ELF-1 (cell line): ENCODE measurements at places on chromosomes 5 and 9.

DNA sequence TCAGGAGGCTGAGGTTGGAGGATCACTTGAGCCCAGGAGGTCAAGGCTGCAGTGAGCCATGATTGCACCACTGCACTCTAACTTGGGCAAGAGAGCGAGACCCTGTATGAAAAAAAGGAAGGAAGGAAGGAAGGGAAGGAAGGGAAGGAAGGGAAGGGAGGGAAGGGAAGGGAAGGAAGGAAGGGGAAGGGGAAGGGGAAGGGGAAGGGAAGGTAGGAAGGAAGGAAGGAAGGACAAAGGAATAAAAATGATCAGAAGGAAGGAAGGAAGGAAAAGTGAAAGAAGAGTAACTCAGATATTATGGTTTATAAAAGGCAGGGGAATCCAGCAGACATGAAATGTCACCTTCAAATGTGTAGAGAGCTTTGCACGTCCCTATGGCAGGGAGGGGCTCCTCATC, 64.4 kb downstream of the USP20 start:
- no peak for DNase-seq

- DNase-seq = peak; percentile 64
Observed at GRCh38 chr9:129176701-129177442, 1.2 kb downstream of the IER5L start.

GRCh38 chr5:126339215-126339805, 83.9 kb upstream of the GRAMD2B start:
- DNase-seq = no peak

DNA sequence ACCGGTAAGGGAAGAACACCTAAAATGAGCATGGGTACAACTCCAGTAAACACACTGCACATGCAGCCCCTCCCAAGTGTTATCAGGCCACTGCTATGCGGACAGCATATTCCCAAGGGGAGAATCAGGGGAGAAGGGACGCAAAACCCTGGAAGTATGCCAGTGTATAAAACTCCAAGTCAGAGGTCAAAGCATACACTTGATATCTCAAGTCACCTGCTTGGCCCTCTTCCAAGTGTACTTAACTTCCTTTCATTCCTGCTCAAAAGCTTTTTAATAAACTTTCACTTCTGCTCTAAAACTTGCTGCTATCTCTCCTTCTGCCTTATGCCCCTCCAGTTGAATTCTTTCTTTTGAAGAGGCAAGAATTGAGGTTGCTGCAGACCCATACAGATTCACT, 408.1 kb downstream of the HTR1A start:
- DNase-seq = no peak

- no peak for DNase-seq
Observed at GRCh38 chr9:96464426-96464825, 14.5 kb downstream of the HABP4 start.

DNA sequence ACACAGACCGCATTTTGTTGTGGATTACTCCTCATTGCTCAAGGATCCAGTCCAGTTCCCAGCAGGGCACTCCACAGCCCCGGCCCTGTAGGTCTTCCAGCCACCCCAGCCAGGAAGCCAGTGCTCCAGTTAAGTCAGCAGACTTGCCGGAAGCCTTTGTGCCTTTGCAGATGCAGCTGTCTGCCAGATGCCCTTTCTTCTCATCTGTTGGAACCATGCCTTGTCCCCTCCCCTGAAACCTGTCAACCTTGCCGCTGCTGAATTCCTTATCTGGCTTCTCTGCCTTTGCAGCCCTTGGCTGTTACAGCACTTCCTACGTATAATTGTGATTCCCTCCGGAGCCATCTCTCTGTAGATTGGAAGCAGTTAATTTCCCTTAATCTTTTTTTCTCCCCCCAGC, 28.4 kb downstream of the PSAT1 start:
- DNase-seq = peak; percentile 89

- no peak for DNase-seq
Observed at GRCh38 chr9:126675147-126675467, 61.4 kb downstream of the LMX1B start.

DNA sequence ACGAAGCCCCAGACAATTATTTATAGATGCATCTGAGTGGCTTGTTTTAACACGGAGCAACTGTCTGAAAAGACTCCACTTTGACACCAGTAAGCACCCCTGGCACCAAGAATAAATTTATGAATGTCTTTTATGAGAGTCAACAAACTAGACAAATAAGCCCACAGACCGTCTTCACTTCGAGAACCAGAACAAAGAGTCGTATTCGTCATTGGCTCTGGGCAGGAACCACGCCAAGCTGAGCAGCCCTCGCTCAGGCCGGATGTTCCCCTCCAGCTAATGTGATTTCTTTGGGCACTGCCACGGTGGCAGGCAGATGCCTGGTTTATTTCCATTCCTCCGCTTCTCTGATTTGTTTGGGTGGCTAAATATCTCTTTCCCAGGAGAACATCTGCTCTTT, 91.9 kb upstream of the STC2 start:
- DNase-seq = no peak

DNA sequence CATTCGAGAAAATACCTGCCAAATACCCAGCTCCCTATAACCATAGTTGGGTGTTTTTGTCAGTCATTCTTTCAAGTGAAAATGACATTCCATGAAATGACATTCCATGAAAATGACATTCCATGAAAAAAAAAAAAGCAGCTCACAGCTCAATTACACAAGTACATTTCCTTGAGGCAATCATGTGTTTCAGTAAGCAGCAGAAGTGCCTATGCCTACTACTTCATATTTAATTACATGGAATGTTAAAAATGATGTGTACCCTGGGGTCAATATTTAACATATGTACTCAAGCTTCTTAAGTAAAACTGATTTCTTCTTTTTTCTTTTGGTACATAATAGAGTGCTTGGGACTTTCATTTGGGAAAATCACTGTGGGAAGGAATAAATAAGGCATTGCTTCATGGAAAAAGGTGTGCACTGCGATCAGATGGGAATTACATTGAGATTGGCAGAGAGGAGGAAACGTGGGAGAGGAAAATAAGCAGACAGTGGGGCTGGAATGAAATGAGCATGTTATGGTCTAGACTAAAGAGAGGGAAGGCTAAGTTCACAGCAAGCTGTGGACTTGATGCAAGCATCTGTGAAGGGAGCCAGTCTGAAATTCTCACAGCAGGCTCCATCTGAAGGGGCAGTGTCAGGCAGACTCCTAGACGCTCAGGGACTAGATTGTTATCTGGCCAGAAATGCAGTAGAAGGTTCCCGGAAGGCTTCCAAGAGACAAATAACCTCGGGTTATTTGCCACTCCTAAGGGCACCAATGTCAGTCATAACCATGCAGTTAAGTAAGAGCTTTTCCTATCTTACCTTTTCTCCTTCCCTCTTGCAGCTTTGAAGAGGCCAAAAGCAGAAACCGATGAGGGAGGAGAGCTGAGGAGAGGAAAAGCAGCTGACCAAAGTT, 15.2 kb upstream of the SPATA9 start:
- DNase-seq = peak; percentile 79

DNA sequence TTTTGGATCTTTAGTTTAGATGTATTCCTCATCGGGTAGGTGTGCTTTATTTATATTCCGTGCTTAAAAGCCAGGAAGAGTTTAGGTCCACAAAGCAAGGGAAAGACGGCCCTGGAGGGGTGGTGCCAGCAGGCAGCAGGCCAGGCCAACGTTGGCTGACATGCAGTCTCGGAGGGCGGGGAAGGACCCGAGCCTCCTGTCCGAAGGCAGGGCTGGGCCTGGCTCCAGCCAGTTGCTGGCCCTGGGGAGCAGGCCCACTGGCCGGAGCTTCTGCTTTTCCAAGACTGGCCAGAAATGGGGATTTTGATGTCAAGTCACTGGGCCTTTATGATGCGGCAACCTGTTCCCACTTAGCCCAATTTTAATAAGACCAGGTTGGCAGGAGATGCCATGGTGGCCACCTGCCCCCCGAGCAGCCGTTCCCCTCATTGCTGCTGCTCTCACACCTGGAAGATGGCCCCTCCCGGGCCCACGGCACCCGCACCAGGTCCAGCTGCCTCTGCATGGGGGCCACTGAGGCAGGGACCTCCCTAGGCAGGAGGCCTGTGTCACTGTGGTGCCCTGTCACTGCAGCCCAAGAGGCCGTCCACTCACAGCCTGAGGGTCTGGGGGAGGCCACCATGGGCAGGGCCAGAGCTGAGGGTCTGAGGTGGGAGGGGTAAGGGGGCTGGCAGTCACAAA, 23.2 kb downstream of the LPCAT1 start:
- no peak for DNase-seq

GRCh38 chr5:115709585-115709984, 83.7 kb upstream of the TMED7 start:
- DNase-seq = no peak

GRCh38 chr9:132942541-132943182, 1.8 kb downstream of the TSC1 start:
- DNase-seq = no peak

DNA sequence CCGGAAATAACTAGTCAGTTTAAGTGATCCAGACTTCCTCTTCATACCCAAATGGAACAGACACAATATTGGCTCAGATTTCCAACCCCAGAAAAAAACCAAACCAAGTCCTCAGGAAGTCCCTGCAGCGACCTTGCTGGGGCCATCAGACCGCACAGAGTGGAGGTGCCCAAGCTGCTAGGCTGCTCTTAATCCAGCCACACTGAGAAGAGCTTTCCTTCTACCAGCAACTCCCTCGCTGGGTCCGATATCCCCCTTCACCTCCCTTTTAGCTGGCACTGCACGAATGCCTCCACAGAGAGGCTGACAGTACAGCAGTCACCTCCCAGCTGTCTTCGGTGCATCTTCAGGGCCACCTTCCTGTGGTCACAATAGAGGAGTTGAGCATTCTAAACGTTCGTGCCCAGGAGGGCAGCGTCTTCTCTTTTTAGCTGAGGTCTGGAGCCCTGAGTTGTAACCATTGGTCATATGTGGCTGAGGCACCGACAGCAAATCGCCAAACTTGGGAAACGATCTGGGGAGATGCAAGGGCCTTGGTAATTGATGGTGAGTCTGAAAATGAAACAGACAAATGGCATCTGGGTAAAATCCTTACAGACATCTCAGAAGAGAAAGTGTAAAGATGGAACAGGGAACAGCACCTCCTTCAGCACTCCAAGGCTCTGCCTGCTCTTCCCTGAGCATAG, 5.7 kb downstream of the NAIF1 start:
- DNase-seq = no peak

GRCh38 chr5:67194166-67194565, 2.4 kb downstream of the CD180 start:
- no peak for DNase-seq

GRCh38 chr9:104073770-104074133, 20.4 kb upstream of the SMC2 start:
- no peak for DNase-seq

DNA sequence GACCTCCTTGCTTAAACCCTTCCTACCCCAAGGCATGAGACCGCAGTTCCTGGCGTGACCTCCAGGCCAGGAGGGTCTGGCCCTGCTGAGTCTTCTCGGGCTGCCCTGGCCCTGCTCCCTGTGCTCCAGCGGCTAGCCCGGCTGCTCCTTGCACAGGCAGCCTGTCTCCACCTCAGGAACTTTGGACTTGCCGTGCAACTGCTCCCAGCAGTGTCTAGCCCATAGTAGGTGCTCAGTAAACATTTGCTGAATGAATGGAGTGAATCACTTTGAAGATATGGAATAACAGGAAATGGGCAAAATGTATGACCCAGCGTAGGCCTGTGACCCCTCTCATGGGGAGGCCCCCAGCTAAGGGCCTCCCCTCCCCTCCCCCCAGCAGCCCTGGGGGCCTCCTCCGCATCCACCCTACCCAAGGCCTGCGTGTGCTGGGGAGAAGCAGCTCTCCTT, 127.1 kb downstream of the ZNF354C start:
- peak; percentile 61 for DNase-seq

DNA sequence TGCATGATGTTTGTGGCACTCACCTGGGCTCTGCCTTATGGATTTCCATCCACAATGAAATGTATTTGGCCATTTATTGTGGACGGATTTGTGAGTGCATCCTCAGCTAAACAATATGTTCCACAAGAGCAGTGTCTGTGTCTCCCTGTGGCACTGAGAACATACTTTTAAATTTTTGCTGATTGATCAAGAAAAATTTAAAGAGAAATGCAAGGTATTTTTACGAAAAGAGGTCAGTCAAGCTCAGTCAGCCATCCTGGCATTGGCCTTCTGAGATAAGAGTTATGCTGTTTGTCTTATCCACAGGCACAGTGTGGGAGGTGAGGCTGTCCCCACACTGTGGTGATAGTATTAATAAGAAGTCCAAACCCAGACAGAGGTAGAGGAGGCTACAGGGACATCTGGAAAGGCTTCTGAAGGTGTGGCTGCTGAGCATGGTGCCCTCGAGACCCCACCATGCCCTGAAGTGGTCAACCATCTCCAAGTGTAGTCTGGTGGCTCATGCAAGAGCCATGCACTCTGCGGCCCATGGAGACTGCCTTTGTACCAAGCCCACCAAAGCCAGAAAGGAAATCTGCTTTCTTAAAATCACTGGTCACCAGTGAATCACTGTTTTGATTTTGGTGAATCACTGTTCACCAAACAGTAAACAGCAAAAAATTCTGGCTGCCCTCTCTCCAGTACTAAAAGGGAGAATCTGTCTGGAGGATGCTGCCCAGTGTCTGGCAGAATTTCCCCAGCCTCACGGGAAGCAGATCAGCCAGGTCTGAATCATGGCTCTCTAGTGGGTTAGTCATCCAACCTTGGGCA, 28.8 kb downstream of the SPOCK1 start:
- DNase-seq = no peak

DNA sequence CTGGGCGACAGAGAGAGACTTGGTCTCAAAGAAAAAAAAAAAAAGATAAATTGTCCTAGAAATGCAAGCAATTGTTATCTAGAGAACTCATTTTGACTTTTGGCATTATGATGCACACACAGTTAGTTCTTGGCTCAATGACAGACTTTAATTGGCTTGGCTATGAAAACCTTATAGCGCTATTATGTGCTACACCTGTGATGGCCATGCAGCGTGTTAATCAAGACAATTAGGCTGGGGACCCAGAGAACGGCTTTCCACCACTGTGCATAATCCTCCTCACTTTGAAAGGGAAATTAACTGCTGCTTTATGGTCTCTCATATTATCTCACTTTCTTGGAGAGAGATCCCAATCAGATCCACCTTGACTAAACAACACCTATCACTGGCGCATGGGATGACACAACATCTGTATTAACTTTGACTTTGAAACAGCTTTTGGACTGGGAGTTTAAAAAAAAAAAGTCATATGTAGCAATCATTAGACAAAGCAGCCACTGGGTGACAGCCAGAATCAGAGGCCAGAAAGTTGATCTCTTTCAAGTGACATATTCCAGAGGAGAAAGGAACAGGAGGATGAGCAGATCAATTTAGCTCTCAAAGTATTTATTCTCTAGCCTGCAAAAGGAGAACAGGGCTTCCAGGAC, 132.5 kb downstream of the PPP2R2B start:
- no peak for DNase-seq

DNA sequence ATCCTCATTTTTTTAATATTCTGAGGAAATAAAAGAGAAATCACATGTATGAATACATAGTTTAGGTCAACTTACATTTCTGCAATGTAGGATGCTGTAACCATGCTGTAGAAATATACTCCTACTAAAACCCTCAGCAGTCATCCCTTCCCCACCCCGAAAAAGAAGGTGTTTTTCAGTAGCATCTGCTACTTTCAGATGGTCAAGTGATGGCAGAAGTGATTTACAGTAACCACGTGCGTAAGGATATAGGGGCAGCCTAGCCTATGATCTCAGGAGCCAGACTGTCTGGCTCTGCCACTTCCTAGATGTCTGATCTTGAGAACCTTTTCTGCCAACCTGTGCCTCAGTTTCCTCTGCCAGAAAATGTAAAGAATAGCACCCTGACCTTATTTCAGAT, 26.0 kb upstream of the SYK start:
- DNase-seq = no peak

GRCh38 chr9:112665347-112665746, 52.6 kb downstream of the INIP start:
- DNase-seq = no peak

- DNase-seq = no peak
Observed at GRCh38 chr9:125477089-125477544, 215.5 kb downstream of the GAPVD1 start.

GRCh38 chr9:112186695-112187094, 11.6 kb upstream of the SUSD1 start:
- no peak for DNase-seq
